Cerebellar nuclear complex (tissue), 1 donor: ENCODE measurements at places on chromosomes 3 and 15.

GRCh38 chr15:90873998-90874605 is 5.7 kb downstream of the FURIN start:
- DNase-seq = no peak

DNA sequence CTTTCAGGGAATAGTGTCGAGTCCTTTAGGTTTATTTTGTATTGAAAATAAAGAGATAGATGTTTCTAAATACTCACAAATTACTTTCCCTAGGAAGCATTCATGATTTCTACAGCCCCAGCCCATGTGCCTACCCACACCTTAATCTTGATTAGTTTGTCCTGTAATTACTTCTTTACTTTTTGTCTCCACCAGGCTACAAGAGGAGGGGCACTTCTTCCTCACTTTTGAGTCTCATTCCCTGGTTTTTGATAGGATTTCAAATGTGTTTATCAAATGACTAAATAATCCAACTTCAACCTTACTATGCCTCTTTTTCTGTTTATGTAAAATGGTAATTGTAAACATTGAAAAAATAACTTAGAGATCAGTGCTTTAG is 1.8 kb downstream of the PXK start:
- DNase-seq = no peak

DNA sequence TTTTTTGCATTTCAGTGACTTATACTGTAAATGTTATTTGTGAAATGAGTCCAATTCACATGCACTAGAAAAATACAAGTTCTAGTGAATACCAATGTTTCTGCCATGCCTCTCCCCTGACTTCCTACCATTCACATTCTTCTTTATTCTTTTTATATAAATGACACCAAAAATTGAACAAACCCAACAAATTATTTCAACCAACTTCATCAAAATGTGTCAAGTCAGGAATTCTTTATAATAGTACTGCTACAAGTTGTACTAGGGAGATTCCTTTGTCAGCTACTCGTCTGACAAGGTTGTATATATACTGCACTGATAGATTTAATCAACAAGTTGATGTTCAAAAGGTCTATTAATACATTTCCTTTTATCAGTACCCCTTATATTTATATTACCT is 3.0 kb downstream of the TBL1XR1 start:
- DNase-seq = no peak

GRCh38 chr3:172061724-172062184 is 22.4 kb downstream of the FNDC3B start:
- DNase-seq = no peak

- no peak for DNase-seq
These were observed 466.7 kb downstream of the SHQ1 start for GRCh38 chr3:72381584-72381983.

- no peak for DNase-seq
These were observed 550.2 kb downstream of the PYDC2 start for GRCh38 chr3:192011137-192011536.

DNA sequence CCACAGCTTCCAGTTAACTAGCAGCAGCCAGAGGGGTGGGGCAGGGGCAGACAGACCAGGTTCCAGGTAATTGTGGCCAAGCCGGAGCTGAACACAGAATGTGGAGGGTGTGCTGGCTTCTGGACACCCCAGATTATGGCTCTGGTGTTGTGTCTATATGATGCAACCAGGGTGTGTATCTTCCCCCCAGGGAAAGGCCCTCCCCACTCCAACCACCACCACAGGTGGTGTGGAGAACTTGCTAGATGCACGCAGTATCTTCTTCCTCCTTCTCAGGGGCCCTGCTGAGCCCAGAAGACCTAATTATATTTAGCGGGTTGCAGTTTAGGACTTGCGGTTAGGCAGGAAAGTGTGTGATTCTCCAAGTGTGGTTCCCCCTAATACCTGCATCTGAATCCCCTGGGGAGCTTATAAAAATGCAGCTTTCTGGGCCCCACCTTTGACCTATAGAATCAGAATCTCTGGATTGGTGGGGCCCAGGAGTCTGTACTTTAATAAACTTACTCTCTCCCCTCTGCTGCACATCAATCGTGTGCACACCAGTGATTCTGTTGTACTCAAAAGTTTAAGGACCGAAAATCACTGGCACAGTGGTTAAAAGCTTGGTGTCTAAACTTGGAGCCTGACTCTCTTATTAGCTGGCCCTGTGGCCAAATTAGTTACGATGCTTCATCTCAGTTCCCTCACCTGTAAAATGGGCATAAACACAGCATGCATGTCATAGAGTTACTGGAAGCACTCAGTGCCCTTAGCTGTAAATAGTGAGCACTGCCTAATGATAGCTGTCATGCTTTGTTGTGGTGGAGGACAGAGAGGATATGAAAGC is 379.1 kb upstream of the PROK2 start:
- no peak for DNase-seq

GRCh38 chr15:48451241-48451640 is 120.0 kb downstream of the DUT start:
- no peak for DNase-seq

DNA sequence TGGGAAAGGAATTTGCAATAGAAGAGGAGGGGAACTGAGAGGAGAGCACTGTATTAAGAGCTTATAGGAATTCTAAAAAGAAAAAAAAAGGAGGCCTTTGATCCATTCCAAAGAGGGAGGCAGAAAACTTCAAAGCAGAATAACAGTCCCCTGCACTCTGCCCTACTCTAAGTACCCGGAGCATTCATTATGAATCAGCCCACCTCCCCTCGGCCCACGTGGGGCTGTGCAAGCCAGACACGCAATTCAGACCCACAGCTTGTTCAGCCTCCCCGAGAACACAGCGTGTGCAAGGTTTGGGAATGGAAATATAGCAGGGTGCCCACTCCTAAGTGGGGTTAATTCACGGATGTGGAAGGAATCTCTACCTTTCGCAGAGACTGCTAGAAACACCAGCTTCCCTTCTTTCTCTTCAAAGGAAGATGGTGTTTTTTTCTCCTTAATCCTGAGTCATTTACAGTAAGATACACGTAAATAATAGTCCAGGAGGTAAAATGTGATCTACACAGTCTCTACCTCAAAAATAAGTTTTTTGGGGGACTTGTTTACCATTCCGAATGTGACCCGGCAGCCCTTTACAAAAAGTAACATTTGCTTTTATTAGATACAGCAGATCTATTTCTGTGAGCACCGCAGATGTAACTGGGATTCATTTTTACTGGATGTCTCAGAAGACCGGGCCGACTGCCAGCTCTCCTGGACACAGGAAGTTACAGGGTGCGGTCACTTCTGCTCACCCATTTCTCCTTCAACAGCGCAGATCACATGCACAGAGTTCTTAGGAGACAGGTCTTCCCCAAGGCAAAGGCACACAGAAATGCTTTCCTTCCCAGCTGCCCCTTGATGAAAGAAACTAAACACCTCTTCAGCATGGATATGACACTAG is 768.5 kb upstream of the CFAP20DC start:
- DNase-seq = no peak

DNA sequence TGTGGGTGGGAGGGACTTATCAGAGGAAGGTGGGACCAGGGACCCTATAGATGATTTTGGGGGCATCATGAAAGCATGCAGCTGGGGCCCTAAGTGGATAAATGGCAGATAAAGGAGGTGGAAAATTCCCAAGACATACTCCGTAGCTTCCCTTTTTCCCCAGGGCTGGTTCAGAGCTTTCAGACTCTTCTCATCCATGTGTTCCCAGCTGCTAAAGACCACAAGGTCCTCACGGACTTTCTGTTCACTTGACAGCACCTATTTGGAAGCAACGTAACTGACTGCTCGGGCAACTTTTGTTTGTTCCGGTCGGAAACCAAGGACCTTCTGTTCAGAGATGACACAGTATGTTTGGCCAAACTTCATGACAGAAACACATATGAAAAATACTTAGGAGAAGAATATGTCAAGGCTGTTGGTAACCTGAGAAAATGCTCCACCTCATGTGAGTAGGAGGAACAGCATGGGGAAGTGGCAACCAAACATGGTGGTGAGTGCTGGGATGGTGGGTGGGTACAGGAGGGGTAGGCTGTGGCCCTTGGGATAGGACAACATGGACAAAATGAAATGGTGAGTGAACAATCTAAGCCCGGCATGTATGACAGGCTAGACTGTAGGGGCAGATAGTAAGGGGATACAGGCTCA is 28.7 kb upstream of the SRPRB start:
- DNase-seq = no peak

- no peak for DNase-seq
These were observed 22.0 kb downstream of the CMSS1 start for GRCh38 chr3:99839613-99840012.

DNA sequence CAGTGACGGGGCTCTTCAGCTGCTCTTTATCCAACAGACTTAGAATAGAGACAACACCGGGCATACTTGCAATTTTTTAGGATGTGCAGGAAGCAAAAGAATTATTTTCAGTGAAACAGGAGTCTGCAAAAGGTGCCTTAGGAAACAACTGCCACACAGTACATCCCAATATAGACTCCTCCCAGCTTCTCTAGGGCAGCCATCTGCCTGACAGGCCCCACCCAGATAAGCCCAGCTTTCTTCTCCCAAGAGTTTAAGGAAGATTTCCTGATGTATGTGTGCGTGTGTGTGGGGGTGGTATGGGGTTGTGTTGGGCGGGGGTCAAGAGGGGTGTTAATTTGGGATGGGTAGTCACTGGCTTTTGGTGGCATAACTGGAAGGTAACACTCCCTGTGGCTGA is 21.5 kb downstream of the MAP2K1 start:
- no peak for DNase-seq

DNA sequence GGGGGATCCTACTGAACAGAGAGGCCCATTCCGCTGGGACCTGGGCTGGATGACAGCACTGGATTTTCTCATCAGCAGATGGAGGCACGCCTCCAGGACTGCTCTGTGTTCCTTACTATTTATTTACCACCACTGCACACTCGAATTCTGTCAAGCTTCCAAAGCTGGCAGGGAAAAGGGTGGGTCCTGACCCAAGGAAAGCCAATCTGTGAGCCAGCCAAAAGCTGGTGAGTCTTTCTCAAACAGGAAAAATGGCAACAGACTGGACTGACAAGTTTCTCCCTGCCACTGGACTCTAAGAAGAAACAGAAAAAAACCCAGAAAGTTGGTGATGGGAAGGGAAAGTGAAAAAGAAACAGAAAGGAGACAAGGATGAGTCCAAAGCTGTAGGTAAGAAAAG is 37.8 kb downstream of the CD47 start:
- DNase-seq = no peak

DNA sequence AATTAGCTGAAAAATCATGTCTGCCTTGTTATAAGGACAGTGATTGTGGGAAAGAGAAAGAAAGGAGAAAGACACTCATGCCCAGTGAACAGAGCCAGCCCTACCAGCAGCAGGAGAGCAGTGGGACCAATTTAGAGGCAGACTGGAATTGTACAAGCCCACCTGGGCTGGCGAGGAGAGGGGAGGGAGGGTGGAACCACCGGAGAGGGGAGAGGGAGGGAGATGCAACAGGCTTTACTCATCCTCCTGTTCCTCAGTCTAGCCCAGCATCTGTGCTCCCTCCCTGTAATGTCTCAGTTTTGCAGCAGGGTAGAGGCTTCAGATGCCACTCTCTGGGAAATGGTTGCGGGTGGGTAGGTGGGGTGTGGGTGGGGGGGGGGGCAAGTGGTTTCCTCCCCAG is 54.7 kb downstream of the RAB11A start:
- no peak for DNase-seq

DNA sequence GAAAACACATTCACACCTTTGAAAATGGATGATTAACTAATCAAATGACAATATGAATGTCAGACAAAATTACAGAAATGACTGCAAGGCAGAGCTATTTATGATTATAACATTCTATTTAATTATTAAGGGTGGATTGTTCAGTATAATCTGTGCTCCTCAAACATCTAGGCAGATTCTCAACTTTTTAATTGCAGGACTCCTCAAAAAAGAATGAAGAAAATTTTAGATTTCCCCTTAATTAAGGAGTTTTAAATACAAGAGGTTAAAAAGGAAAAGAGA is 22.6 kb upstream of the CMC1 start:
- DNase-seq = no peak

DNA sequence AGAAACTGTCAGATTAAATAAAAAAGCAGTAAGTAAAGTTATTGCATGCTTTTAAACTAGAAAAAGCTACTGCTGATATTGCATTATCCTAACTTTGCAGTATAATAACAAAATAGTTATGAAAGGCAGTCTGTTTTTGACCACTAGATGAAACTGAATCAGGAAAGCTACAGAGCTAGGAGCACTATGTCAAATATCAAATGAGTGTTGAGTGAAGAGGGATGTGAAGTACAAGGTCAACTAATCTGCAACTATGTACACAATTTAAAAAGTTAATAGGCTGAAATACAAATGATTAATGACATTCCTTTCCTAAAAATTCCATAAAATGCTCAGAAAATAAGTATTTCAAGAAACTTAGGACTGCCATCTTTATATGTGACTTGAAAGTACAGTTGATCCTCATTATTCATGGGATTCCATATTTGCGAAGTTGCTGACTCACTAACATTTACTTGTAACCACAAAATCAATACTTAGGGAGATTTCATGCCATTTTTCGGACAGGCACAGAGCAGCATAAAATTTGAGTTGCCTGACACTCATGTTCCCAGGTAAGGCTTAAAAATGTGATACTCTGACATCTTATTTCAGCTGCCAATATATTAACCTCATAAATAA is 34.5 kb downstream of the SLC4A7 start:
- DNase-seq = no peak

- no peak for DNase-seq
These were observed 2.9 kb downstream of the DIPK2A start for GRCh38 chr3:143974271-143975238.

DNA sequence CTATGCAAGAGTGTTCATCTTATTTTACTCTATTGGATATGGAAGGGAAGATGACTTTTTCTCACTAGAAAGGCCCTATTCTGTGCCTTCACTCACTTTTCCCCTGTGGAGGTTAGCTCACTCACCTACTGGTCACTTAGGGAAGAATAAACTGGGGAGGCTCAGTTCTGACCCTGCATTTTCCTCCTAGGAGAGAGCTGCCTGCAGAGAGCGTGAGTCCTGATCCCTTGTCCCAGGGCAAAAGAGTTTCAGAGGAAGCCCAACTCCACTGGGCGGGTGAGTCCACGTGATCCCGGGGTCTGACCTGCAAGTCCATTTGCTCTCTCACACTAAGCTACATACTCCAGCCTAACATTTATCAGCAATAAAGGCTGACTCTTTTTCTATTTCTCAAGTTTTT is 8.4 kb downstream of the MORC1 start:
- DNase-seq = no peak
